ENCODE measurements at places on chromosomes 5 and 9.

GRCh38 chr5:149935431-149935901 is 9.1 kb downstream of the PDE6A start:
- no peak for DNase-seq

DNA sequence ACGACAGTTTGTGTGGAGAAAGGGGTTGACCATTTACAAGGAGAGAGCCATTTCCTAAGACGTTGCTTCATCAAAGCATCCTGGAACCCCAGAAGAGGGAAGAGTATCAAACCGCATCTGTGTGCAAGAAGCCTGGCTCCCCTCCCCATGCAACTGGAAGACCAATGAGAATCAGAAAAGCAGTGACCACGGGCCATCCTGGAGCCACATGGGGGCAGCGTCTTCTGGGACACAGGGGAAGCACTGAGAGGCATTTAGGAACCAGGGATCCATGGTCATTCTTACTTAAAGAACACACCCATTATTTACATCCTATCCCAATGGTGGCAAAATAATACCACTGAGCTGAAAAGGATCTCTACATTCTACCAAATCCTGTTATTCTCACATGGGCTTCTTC is 29.3 kb downstream of the SEMA5A start:
- DNase-seq, result no peak

GRCh38 chr9:108322326-108323098 is 533.3 kb downstream of the ACTL7B start:
- DNase-seq, result no peak

- DNase-seq, result no peak
These were observed 73.5 kb downstream of the TRIM36 start for GRCh38 chr5:115096034-115096769.

- DNase-seq, result no peak
These were observed 75.4 kb upstream of the LRRTM2 start for GRCh38 chr5:138950421-138951031.

DNA sequence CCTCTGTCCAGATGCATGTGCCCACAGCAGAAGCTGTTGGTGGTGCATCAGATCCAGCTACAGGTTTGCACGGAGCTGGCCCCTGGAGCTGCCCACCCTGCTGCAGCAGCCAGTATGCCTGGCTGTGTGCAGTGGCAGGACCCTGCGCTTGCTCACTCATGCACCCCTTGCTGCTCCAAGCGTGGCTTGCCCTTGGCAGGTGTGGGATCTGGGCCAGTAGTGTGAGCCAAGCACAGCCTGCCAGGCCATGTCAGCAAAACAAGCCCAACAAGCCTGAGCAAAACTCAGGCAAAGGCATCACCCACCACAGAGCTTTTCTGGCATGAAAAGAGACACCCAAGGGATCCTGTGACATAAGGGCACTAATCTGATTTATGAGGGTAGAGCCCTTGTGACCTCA is 18.3 kb upstream of the ECPAS start:
- no peak for DNase-seq

GRCh38 chr5:9283473-9283872 is 262.4 kb downstream of the SEMA5A start:
- DNase-seq, result no peak

GRCh38 chr9:83981126-83981871 is 694 bp downstream of the RMI1 start:
- DNase-seq, result no peak

- DNase-seq, result no peak
These were observed 7.1 kb downstream of the KIF20A start for GRCh38 chr5:138186002-138186447.

GRCh38 chr9:13800776-13801175 is 513.2 kb downstream of the NFIB start:
- DNase-seq, result no peak

GRCh38 chr5:83745816-83746215 is 25.2 kb upstream of the HAPLN1 start:
- no peak for DNase-seq

- DNase-seq, result no peak
These were observed 966.3 kb upstream of the C9orf72 start for GRCh38 chr9:28539434-28540070.

DNA sequence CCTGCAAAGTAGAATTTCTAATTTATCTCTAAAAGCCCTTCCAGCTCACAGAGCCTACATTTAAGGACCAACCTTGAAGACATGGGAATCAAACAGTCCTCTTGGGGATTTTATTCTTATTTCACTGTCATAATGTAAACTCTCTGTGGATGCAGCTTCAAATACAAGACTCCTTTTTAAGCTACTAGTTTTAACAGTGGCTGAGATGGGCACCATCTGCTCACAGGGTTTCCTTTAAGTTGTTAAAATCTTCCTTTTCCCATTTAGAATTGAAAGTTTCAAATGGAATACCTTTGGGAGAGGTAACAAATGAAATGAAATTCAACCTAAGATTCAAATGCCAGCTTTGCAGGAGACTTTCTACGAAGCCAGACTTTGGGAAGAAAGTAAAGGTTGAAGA is 243.7 kb downstream of the GLIS3 start:
- DNase-seq, result no peak

DNA sequence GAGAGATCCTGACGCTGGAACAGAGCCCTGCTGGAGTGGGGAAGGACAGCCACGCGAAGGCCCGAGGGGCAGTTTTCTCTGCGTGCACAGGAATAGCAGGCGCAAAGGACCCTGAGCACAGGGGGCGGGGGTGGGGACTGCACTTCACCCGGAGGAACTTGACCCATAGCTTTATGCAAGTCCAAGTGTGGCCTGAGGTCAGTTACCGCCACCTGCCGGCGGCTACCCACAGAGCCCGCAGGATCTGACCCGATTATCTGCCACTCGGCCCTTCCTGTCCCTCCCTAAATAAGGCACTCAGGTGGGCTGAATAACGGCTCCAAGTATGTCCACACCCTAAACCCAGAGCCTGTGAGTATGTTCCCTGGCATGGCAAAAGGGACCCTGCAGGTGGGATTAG is 65.4 kb upstream of the FCN1 start:
- no peak for DNase-seq

DNA sequence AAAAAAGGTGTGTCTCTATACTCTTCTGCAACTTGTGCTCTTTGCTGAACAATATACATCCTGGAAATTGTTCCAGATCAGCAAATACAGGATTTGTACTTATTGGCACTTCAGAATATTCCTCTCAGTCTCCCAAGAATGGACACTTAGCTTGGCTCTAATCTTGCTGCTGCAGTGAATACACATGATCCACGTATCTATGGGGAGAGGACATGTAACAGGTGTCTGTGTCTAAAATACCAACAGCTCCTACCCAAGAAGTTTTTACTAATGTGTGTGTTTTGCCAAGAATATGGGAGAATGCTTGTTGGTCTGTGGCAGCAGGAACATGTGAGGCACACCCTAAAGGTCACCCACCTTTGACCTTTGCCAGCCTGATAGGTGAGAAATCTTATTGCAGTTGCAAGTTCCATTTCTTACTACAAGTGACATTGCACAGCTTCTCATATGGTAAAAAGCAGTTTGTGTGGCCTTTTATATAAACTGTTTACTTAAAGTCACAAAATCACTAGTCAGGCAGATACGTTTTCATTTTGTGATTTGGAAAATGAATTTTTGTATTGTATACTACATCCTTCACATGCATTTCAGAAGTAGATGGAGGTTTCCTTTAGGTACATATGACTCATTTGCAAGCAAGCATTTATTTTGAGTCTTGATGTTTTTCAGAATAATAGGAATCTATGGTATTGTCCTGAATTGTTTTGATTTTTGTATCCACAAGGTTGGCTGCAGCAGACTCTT is 35.8 kb downstream of the PHF2 start:
- no peak for DNase-seq

GRCh38 chr5:11857391-11857790 is 46.9 kb downstream of the CTNND2 start:
- DNase-seq, result no peak

- DNase-seq, result no peak
These were observed 755.3 kb downstream of the TLE1 start for GRCh38 chr9:80934095-80934494.

- DNase-seq, result no peak
These were observed 209.1 kb downstream of the TMEM232 start for GRCh38 chr5:110517396-110517795.

DNA sequence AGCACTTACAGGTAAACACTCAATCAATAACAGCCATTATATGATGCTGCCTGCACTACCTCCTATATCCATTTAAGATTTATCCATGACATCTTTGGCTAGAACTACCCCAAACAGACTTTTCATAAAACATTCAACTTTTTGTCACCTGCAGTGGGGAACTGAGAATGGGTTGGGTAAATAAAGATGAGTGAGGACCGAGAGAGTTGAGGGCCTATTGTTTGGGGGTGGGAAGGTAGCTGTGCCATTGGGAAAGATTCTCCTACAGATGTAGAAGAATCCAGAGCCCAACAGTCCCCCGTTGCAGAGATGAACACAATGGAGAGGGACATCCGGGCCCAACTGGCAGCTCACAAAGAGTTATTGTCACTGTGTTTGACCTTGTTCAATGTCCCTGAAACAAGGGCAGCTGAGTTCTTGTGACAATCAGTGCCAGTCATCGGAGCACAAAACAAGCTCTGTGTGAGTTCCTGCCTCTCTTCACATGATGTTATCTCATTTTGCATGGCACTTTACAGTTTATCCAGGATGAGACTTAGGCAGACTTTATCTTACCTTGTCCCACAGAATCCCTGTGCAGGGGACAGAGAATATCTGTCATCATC is 11.5 kb upstream of the SLC31A2 start:
- DNase-seq, result no peak

DNA sequence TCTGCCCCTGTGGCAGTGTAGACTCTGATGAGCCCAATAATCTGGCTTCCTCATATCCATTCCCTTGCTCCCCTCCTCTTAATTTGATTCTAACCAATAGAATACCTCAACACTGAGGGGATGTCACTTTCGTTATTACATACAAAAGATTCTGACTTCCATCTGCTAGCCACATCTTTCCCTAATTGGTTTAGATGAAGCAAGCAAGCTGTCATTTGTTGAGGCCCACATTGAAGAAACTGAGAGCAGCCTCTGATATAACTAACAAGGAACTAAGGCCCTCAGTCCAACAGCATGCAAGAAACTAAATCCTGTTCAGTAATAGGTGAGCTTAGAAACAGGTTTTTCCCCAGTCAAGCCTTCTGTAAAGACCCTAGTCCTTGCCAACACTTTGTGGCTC is 5.8 kb downstream of the ADAMTS6 start:
- DNase-seq, result no peak

DNA sequence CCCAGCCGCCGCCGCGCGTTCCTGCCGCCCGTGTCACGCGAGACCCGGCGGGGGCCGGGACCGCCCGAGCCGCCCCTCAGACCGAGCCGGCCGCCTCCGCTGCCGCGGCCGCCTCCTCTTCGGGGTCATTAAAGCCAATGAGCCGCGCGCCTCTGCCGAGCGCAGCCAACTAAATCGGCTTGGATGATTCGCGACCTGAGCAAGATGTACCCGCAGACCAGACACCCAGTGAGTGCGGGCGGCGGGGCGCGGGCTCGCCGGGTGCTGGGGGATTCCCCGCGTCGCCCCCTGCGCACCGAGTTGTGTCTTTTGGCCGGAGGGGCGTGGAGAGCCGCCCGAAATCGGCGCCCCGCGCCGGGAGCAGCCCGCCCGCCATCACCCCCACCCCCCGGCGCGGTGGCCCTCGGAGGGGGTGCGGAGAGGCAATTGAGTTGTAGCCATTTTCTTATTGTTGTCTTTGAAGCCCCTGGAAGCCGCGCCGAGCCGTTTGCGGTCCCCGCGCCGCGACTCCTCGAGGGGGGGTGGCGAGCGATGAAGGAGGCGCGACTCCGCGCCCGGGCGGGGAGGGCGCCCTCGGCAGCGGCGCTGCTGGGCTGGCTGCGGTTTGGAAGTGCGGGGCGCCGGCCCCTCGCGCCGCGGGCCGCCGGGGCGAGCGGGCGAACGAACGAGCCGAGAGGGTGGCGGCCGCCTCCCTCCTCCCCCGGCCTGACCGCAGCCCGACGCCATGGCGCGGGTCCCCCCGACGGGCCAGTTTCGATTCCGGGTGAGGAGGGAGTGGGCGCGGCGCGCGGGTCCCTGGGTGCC is 1.0 kb downstream of the TLE4 start:
- no peak for DNase-seq

DNA sequence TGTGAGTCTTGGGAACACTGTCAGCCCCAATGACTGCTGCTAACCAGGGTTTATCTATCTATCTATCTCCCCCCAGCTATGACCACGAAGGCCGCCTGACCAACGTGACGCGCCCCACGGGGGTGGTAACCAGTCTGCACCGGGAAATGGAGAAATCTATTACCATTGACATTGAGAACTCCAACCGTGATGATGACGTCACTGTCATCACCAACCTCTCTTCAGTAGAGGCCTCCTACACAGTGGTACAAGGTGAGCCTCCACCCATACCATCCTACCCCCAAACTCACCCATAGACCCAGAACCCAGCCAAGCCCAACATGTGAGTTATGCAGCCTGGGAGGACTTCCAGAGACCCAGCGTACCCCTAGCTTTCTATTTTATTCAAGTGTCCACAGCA is 65.4 kb upstream of the WWC1 start:
- no peak for DNase-seq

GRCh38 chr9:132770770-132771310 is 100.6 kb downstream of the GTF3C4 start:
- no peak for DNase-seq

- no peak for DNase-seq
These were observed 190.5 kb downstream of the ADAMTS12 start for GRCh38 chr5:33701251-33701650.

DNA sequence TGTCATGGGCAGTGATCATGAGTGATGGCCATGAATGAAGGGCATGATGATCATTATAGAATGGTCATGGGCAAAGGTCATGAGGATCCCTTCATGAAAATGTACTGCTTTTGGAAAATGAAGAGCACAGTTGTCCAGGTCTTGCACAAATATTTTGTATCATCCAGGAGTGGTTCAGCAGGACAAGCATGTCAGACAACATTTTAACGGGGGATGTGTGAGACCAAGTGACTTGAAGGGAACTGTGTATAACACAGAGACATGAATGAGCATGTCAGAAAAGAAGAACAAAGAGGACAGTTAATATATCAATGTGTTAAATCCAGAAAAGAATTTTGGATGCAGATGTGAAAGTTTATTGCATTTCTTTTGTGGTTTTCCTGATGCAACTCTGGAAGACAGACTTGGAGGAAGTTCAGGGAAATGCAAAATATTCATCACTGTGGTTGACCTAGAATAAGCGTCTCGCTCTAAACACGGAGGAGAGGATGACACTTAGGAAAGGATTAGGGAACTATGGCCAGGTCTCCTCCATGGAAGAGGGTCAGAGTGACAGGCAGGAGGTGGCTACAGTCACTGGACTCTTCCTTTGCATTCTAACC is 116.1 kb upstream of the IRX4 start:
- no peak for DNase-seq

DNA sequence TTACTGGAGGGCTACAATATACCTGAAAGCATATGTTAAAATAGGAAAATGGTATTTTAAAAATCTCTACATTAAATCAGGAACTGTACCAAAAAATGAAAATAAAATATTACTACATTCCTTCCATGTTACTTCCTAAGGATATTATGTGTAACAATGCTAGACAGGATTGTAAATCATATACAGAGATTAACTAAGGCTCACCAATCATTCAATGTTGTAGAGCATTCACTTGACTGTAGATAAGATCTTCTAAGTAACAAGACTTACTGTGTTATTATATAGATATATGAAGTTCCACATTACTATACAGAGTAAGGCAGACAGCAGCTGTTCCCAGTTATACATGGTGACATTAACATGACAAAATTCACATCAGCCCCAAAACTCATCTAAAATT is 1919.1 kb upstream of the CDH9 start:
- DNase-seq, result no peak

GRCh38 chr9:75087289-75087823 is 599 bp downstream of the NMRK1 start:
- DNase-seq, result no peak

All from stimulated activated CD8-positive, alpha-beta memory T cell treated with anti-CD3 and anti-CD28 coated beads, Interleukin-2, amount 100 ng/mL, for 1 hour (primary cell).